ENCODE measurements at places on chromosomes 2 and 18.

GRCh38 chr2:232876161-232876977, 6.3 kb downstream of the SNORC start:
- no peaks in the 10 kb centered on the region for H3K36me3 ChIP-seq
- peaks cover 8% of the 10 kb centered on the region for H3K4me1 ChIP-seq
- H3K27me3 ChIP-seq, result peaks cover 34% of the 10 kb centered on the region
- DNase-seq, result no peak
- peak overlapping the region; percentile 37 for H3K27ac ChIP-seq

DNA sequence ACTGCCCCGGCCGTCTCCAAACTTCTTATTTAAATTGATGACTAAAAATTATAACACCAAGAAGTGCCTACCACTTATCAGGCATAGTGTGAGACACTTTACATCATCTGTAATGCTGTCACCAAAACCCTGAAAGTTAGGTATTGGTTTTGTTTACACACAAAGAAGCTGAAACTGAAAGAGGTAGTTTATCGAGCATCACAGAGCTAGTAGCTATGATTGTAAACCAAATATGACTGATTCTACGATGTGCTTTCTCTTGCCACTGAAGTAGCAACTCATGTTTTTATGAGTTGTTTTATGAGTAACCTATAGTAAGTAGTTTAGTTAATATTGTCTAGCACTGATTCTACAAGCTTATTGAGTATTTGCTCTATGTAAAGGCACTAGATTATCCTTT, 31.5 kb downstream of the DYNC1I2 start:
- no peaks in the 10 kb centered on the region for H3K27me3 ChIP-seq
- peaks cover 83% of the 10 kb centered on the region for H3K36me3 ChIP-seq
- H3K4me3 ChIP-seq, result no peak overlapping the region

GRCh38 chr18:36316246-36316645, 18.7 kb downstream of the FHOD3 start:
- DNase-seq, result no peak
- no peaks in the 10 kb centered on the region for H3K36me3 ChIP-seq
- no peak overlapping the region for H3K27ac ChIP-seq
- H3K27me3 ChIP-seq, result no peaks in the 10 kb centered on the region
- H3K4me3 ChIP-seq, result no peak overlapping the region

GRCh38 chr2:128280901-128281321, 37.8 kb downstream of the HS6ST1 start:
- H3K4me3 ChIP-seq, result no peak overlapping the region
- no peak for DNase-seq
- peak overlapping the region; percentile 50 for H3K27ac ChIP-seq
- H3K27me3 ChIP-seq, result no peaks in the 10 kb centered on the region
- H3K36me3 ChIP-seq, result peaks cover 75% of the 10 kb centered on the region

All from esophagus squamous epithelium (tissue), 5 donors.